ENCODE measurements at places on chromosomes 1 and 21.

DNA sequence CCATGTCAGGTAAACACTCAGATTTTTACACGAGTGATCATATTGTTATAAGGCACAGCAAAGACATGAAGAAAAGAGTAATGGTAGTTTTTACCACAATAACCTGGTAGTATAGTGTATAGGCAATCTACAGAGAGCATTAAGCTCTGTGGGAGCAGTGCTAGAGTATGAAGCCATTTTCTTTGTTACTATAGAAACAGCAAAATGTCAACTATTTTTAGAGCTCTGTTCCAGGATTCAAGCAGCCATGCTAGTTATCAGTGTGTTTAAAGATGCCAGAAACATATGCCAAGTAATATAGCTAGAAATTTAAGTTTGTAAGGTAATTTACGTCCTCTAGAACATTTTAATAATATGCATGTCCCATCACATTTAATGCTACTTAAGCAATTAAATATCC is 77.6 kb upstream of the RGS18 start:
- no peak for DNase-seq

DNA sequence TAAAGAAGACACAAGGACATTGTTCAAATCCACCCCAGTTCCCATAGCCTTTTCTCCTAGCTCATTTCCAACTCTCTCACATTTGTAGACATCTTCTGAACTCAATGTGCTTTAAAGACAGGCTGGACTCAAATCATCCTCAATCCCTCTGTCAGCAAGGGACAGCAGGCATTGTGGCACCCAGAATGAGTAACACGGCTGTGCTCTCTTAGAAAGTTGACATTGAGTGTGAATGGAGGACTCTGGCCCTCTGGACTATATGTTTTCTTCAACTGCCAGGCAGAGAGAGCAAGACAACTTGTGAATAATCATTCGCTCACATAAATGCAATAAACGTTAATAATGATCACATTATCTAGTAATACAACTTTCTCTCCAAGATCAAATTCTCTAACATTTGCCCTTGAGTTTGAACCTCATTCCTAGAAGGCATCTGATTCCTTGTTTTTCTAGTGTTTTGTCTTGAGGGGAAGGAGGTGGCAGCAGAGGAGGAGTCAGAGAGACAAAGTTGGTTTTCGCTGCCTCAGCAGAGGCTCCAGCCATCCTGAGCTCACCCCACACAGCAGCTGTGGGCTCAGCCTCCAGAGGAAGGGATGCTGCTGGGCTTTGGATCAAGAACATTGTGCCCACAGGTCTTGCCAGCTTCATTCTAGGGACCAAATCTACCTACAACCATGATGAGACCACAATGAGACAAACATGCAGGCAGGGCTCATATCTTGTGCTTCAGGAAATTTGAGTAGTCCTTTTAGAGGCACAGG is 85.1 kb downstream of the BCAR3 start:
- DNase-seq = no peak

GRCh38 chr21:29499229-29499628 is 200.5 kb downstream of the BACH1 start:
- DNase-seq = no peak

DNA sequence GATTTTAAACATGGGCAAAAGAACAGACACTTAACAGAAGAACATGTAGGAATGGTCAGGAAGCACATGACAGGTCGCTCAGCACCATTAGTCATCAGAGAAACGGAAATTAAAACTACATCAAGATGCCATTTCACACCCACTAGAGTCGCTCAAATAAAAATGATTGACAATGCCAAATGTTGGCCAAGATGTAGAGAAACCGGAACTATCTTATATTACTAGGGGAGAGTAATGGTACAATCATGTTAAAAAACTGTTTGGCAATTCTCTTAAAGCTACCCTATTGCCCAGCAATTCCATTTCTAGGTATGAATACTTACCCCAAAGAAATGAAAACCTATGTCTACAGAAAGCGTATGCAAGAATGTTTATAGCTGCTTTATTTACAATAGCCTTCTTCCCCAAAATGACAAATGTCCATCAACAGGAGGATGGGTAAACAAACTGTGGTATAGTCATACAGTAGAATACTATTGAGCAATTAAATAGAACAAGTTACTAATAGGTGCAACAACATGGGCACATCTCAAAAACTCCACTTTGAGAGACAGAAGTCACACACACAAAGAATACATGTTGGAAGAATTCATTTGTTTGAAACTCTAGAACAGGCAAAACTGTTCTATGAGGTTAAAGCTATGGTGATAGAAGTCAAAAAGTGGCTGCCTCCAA is 92.8 kb downstream of the ETS2 start:
- no peak for DNase-seq

DNA sequence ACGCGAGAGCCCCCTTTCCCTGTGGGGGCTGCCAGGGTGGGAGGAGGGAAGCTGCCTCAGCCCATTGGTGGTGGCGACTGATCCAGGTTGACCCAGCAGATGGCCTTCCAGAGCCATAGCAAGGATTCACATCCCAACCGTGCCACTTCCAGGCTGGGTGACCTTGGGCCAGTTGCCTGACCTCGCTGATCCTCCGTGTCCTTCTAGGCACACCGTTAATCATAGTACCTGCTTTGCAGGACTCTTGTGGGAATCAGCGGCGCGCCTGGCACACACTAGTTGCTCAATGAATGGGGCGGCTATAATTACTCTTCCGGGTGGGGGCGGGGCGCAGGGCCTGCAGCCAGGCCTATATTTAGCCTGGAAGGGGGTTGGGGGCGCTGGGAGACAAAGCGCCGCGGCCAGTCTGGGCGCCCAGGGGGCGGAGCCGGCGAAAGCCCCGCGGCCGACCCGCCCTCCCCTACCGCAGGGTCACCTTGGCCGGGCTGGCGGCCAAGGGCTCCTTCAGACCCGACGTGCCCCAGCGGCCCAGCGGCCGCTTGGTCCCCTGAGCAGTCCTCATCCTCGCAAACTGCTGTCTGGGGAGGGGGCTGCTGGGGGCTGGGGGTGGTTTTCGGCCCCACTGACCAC is 5.1 kb downstream of the HSPB7 start:
- no peak for DNase-seq

GRCh38 chr1:43227143-43227764 is 42.5 kb upstream of the TMEM125 start:
- DNase-seq = peak; percentile 58

DNA sequence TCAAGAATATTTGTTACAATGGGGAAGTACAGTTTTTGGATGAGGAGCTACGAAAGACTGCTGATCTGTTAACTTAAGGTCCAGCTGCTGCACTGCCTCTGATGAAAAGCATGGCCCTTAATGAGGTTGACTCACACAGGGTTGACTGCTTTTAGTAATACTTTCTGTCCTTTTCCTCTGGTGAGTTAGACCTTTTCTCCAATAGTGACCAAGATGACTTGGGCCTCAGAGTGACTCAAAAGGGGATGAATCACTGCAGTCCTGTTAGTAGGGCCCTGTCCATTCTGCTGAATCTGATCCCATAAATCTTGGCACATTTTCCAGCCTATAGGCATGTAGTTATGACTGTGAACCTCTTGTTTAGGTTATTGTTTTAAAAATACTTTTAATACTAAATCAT is 2.7 kb downstream of the DISP1 start:
- DNase-seq = no peak

GRCh38 chr1:24110642-24111261 is 1.2 kb downstream of the MYOM3 start:
- no peak for DNase-seq

- no peak for DNase-seq
Measured at GRCh38 chr1:156833603-156834002, 17.0 kb upstream of the SH2D2A start.

GRCh38 chr1:181936768-181937581 is 124.5 kb downstream of the ZNF648 start:
- DNase-seq = peak; percentile 41

GRCh38 chr1:2203671-2204414 is 9.3 kb upstream of the FAAP20 start:
- DNase-seq = no peak

All from GDM1 (cell line).